ENCODE measurements at places on chromosomes 3 and 15.

- peak; percentile 27 for DNase-seq
Measured at GRCh38 chr3:26484140-26484539, 138.4 kb upstream of the LRRC3B start.

DNA sequence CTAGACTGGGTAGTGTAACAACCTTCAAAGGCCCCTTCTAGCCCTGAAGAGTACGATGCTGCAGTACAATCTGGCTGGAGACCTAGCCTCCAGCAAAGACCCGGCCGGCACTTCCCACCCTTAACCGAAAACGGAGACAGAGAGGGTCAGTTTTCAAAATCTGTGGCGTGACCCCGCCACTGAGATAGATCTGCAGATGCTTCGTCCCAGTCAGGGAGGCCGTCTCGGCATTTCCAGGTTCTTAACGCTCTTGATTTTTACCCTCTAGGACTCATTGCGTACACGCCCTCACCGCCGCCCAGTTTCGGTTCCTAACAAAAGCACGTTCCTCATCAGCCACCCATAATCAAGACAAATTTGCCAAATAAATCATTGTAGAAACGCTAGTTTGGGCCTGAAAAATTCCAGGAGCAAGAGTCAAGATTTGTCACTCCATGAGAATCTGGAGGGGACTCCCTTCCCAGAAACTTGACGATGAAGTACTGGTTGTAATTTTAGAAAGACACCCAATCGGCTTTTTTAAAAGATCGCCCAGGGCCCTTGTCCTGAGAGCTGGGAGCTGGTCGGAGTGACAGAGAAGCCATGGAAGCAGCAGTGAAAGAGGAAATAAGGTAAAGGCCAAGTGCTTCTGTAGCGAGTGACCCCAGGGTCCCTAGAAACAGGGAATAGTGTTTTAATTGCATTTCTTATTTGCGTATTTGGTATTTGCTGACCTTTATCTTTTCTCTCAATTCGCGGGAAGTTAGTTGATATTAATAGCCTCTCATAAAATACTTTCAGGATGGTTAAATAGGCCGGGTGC is 868 bp upstream of the TMEM87A start:
- peak; percentile 30 for DNase-seq

DNA sequence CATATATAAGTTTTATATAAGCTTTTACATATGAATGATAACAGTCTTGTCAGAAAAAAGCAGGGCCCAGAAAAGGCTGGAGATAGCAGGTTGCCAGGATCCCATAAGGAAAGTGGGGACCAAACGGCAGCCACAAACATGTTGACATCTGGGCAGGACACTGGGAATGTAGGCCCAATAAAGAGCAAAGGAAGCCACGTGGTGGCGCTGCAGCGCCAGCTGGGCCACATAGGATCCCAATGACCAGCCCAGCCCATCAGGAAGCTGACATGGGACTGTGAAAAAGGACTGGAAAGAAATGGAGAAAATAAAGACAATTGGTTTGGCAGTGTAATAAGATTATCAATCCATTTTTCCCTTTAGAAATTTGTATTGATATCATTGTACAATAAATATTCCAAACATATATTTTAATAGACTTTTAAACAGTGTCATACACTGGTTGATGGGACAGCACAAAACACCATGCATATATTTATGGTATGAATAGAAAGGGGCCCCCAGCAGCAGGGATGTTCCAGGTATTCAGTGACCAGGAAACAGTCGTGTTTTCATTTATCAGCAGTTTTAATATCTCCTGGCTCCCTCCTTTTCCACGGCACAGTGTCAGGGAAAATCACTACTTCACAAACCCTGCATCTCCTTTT is 89.0 kb upstream of the STRIT1 start:
- DNase-seq, result peak; percentile 84

- no peak for DNase-seq
Measured at GRCh38 chr15:83250781-83251180, 33.7 kb downstream of the BNC1 start.

GRCh38 chr15:31391687-31392671 is 65.3 kb downstream of the KLF13 start:
- peak; percentile 30 for DNase-seq

GRCh38 chr15:85692321-85692720 is 102.4 kb downstream of the KLHL25 start:
- DNase-seq, result no peak

GRCh38 chr15:101191242-101191641 is 60.6 kb downstream of the CHSY1 start:
- DNase-seq, result no peak

GRCh38 chr3:57757642-57758297 is 1.7 kb downstream of the SLMAP start:
- peak; percentile 15 for DNase-seq

GRCh38 chr15:42729409-42729808 is 7.5 kb downstream of the CDAN1 start:
- DNase-seq, result no peak

GRCh38 chr15:68606375-68606774 is 27.6 kb downstream of the CORO2B start:
- no peak for DNase-seq

GRCh38 chr15:68794863-68795262 is 25.8 kb downstream of the ANP32A start:
- DNase-seq, result no peak

DNA sequence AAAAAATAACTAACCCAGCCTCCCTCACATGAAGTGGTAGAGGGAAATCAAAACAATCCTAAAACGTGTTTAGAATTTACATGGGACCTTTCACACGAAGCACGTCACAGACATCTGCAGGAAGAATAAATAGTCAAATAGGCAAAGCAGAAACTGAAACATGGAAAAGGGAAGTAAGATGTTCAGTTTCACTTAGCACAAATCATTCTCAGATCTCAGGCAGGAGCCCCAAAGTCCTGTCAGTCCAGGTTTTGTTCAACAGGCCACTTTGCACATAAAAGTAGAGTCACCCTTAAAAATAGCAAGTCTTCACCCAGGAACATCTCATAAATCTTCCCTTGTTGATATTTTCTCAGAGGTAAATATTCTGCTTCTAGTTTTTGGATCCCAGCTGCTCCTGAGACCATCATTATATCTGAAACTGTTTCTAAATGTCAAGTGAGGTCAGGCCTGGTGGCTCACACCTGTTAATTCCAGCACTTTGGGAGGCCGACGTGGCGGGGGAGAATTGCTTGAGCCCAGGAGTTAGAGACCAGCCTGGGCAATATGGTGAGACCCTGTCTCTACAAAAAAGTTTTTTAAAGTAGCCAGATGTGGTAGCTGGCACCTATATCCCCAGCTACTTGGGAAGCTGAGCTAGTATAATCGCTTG is 1.9 kb downstream of the RUBCN start:
- DNase-seq, result no peak

GRCh38 chr15:65275728-65276126 is 11.0 kb downstream of the PARP16 start:
- no peak for DNase-seq

DNA sequence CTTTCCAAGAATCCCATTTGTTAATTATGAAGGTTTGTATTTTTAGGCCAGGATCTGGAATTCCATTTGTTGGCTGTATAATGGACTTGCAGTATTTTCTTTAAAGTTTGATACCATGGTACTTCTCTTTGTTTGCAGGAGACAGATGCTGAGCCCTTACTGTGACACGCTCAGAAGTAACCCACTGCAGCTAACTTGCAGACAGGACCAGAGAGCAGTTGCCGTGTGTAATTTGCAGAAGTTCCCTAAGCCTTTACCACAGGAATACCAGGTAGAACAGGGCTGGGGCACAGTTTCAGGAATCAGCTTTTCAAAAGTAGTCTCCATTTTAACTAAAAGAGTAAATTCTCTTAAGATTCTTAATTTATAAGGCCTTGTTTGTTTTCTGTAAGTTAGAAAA is 59.1 kb downstream of the LMLN start:
- no peak for DNase-seq

DNA sequence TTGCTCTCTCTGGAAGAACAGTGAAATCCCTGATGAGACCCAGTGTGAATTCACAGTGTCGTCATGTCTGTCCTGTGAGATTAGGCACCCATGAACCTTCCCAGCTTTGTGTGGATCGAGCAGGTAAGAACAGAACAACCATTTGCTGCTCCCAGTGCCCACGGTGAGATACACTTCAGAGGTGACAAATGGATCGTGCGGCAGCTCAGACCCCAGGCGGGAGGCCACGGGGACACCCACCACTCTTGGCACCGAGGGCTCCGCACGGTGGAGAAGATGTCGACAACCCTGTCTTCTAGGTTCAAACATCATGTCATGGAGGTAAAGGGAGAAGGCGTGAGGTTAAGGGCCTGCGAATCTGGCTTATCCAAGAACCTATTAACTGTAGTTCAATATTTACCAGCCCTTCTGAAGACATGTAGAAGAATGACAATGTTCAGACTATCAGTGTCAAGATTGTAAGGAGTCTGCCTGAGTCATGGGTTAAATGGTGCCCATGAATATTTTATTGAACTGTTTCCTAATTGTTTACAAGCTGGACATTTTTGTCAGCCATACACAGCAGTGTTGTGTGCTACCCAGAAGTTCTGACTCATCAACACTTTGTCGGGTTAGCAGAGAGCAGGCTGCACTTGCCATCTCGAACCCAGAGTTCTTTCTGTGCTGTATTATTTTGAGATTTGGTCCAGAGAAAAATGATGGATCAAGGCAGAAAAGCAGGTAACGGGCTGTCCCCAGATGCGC is 15.5 kb upstream of the PCSK6 start:
- no peak for DNase-seq

- DNase-seq, result no peak
Measured at GRCh38 chr15:57415602-57416001, 39.3 kb downstream of the CGNL1 start.

DNA sequence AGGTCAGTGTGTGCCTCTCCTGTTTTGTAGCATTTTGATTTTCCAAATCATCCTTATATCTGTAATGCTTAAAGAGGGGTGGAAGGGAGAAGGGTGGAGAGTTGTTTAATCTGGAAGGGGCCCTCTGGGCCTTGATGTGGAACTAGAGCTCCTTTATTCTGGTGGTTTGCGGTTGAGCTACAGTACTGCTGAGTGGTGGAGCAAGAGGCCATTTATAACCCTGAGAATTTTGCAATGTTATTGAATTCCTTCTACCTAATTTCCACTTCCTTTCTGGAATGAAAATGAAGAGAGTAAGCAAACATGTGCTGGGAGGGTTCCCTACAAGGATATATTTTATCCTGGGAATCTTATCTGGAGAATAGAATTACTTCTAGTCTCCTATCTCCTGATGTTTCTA is 35.3 kb upstream of the TUBGCP5 start:
- DNase-seq, result peak; percentile 34

- DNase-seq, result no peak
Measured at GRCh38 chr3:36380221-36381031, at the start of gene STAC. TSS of gene STAC (plus strand) at chr3:36380504. CDS start at chr3:36380644, 140 bp downstream.

DNA sequence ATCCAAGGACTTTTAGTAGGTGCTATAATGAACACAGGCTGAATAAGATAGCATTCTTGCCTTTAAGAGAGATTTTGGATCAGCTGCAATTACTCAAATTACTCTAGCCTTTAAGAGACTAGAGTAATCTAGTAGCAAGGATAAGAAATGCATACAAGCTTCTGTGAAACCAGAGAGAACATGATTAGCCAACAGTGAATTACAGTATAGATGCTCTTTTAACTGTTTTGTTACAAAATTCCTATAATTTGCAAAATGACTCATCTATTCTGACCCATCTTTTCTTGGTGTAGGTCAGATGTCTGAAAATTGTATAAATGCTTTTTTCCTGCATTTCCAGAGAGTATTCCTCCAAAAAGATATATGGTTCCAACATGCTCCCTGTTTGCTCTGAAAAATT is 66.9 kb downstream of the CEP63 start:
- no peak for DNase-seq

DNA sequence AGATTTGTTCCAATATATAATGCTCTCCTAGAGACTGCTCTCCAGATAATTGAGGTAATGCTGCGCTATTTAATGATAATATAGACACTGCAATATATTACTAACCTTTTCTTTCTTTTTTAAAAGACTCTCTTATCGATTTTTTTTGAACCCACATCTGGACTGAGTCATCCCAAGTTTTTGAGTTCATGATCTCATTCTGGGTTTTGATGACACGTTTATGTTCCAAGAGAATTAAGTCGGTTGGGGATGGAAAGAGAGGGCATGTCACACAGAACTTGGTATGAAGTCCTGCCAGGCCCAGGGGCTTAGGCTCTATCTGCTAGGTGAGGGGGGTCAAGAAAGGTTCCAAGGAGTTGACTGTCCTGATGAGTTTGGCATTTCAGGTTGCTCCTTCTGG is 431.1 kb downstream of the MFSD1 start:
- DNase-seq, result no peak

- no peak for DNase-seq
Measured at GRCh38 chr3:185340751-185341150, 22.2 kb upstream of the MAP3K13 start.

GRCh38 chr15:78018946-78019644 is 58.4 kb downstream of the TBC1D2B start:
- DNase-seq, result no peak

DNA sequence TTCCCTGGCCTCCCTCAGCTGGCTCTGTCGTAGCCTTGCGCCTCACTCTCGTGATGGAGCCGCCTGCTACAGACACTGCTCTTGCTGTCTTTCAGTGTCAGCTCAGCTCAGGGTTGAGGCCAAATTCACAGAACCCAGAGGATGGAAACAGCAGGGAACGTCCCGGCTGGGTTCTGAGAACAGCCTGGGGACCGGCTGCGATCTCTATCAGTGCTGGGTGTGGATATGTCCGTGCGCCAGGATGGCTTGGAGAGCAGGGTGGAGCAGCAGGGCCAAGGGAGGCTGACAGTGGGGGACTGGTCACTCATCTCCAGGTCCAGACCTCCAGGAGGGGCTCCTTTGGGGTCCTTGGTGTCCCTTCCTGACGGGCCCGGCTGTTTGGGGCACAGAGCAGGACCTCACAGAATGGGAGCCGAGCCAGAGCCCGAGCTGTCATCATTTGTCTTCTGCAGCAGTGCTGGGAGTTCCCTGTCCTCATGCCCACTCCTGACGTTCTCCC is 18.4 kb downstream of the KLF15 start:
- no peak for DNase-seq

GRCh38 chr3:126356373-126357264 is 589 bp downstream of the KLF15 start:
- no peak for DNase-seq

- no peak for DNase-seq
Measured at GRCh38 chr3:55562700-55563099, 75.6 kb upstream of the WNT5A start.

- no peak for DNase-seq
Measured at GRCh38 chr15:89187986-89188514, 33.3 kb downstream of the RLBP1 start.

DNA sequence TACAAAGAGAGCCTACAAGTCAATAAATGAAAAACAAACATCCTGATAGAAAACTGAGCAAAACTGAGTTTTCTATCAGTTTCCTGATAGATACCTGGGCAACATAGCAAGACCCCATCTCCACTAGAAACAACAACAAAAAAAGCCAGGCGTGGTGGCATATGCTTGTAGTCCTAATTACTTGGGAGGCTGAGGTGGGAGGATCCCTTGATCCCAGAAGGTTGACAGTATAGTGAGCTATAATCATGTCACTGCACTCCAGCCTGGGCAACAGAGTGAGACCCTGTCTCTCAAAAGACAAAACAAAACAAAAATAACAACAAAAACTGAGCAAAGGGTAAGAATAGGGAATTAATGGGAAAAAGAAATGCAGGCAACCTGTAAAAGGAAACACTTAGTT is 23.9 kb upstream of the UBE2E1 start:
- no peak for DNase-seq

Measured in SK-MEL-5 (cell line).